ENCODE measurements at places on chromosomes 7 and 10. TPM values are rescaled to one million over a fixed set of nuclear protein-coding genes. Genes with fewer than 3 reads are reported as not detected.

The GIMAP5 gene
- 6.1 TPM for polyA plus RNA-seq

The OR13A1 gene
- not detected for polyA plus RNA-seq

The IL2RA gene
- not detected for polyA plus RNA-seq

The AOAH gene
- polyA plus RNA-seq = 2.7 TPM

The TMEM225B gene
- 2.8 TPM for polyA plus RNA-seq

The BCAP29 gene
- 39.6 TPM for polyA plus RNA-seq

The PLA2G12B gene
- polyA plus RNA-seq = 9.8 TPM

The CHST12 gene
- polyA plus RNA-seq = 13.0 TPM

The CHN2 gene
- polyA plus RNA-seq = 14.7 TPM

The TPST1 gene
- polyA plus RNA-seq = 43.7 TPM

The NODAL gene
- polyA plus RNA-seq = 1.1 TPM

The GPR15LG gene
- polyA plus RNA-seq = 0.97 TPM

The GLI3 gene
- 13.3 TPM for polyA plus RNA-seq

Measured in renal pelvis (tissue), 12 donors.